ENCODE measurements at places on chromosomes 5 and 9.

DNA sequence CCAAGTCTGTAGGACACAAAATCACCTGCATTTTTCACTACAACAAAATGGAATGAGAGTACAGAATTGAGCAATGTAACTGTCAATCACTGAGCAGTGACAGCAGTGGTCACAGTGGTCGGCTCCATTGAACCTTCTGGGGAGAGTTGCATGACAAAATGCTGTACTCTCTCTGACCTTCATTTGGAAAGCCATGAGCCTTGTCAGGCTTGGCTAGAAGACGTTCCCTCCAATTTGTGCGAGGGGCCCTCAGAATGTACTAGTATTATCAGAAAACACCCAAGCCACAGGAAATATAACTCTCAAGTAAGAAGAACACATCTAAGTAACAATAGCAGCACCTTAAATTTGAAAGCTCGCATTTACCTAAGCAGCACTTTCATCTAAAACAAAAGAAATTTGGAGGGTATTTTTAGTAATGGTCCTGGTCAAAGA is 425.6 kb upstream of the MEF2C start:
- DNase-seq: no peak

- DNase-seq: no peak
Observed at GRCh38 chr5:73534011-73534644, 31.3 kb downstream of the ANKRA2 start.

- no peak for DNase-seq
Observed at GRCh38 chr5:129664336-129664937, 83.5 kb upstream of the MINAR2 start.

DNA sequence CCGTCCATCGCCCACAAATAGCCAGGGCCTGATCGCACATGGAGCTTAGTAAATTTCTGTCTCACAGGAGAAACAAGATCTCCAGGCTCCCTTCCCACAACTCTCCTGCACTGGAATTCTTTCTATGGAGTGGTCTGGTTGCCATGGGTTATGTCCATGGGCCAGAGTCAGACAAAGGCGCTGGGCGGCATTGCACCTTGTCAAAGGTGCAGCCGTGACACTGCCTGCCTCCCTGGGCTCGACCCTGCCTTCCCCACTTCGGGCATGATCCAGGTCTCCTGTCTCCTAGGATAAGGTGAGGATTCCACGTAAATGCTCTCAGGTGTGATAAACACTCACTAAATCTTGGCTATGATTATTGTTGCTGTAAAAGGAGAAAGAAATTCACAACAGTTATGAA is 130.0 kb downstream of the ADAMTS16 start:
- DNase-seq: no peak

DNA sequence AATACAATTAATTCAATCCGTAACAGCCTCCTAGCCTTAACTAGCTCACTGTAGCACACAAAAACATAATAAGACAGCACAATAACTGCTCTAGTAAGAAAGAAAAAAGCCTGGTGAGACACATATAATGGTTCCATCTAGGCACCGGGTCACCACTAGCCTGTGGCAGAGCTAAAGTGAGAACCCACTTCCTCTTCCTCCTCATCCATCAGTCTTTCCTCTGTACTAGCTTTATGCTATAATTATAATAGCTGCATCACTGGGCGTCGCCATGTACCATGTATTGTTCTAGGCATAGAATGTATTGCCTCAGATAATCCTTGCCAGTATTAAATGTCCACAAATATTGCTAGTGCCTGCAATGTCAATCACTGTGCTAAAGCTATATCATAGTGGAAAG is 23.1 kb downstream of the ADRB2 start:
- DNase-seq: no peak

GRCh38 chr9:34928921-34929320 is 29.2 kb upstream of the PHF24 start:
- DNase-seq: no peak

- no peak for DNase-seq
Observed at GRCh38 chr5:173884402-173885053, 3.6 kb upstream of the CPEB4 start.

- DNase-seq: no peak
Observed at GRCh38 chr5:74639807-74640449, 600 bp downstream of the ENC1 start.

DNA sequence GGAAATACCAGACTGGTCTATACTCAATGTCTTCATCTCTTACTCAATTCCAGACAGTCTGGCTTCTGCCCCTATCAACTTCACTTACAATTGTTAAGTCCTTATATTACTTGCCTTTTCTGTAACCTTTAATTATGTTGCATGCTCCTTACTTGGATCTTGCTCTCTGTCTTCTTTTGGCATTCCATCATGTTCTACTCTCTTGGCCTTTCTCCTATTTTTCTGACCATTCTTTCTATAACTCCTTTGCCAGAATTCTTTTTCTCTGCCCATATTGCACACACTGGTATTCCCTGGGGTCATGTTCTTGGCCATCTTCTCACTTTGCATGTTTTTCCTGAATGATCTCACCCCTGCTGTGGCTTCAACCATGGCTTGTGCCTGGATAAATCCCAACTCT is 209.8 kb upstream of the ZNF462 start:
- DNase-seq: no peak

GRCh38 chr5:122415030-122415800 is 103.2 kb downstream of the SNCAIP start:
- DNase-seq: peak; percentile 39

GRCh38 chr5:1294835-1295649 is at the start of gene TERT:
TSS of gene TERT (minus strand) at chr5:1295068. CDS start at chr5:1294989, 79 bp downstream.
- DNase-seq: no peak

DNA sequence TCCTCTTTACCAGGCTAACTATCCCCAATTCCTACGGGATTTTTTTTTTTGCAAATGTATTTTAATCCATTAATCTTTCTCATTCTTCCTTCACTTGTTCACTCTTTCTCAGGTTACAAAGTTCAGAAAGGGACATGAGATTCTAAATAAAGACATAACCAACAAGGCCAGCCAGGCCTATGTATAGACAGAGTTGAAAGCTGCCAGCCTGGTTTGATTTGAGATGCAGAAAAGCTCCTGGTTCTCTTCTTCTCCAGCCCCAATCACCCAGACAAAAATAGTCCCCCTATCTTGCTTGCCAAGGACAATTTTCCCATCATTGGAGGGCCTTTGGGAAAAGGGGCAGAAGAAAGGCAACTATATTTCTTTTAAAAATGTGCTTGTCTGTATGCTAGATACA is 398.8 kb downstream of the NFIB start:
- DNase-seq: no peak

Data from NCI-H1436 treated with DMSO at 0.1 percent for 48 hours (cell line).